ENCODE measurements at places on chromosomes 6 and 20.

DNA sequence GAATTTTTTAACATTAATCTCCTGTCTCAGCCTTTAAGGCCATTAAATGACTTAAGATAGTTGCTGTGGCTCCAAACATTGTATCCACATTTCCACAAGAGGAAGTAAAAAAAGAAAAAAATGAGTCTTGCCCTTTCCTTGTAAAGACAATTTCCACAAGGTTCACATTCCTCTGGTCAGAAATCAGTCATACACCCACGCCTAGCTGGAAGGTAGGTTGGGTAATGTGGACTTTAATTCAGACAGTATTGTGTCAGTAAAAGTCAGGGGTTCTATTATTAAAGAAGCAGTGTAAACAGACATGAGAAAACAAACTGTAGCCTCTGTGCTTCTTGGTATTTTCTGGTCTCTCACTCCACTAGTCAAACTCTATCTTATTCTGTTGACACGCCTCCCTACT, 682.0 kb downstream of the GRIK2 start:
- no peak for DNase-seq

DNA sequence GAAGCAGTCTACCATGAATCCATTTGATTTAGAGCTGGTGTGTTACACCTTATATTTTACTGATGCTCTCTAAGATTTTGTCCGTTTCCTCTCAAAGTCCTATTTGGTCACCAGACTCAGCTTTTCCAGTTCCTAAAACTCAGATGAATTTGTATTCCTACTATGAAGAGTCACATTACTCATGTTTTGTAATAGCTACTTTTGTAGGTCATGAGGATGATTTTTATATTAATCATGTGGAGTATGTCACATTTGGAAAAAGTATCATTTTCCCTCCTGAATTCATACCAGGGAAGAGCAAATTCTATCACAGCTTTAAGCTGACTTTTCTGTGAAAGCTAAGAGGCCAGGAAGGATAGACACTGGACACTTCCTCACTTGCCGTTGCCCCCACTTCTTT, 140.6 kb upstream of the SCGN start:
- no peak for DNase-seq

DNA sequence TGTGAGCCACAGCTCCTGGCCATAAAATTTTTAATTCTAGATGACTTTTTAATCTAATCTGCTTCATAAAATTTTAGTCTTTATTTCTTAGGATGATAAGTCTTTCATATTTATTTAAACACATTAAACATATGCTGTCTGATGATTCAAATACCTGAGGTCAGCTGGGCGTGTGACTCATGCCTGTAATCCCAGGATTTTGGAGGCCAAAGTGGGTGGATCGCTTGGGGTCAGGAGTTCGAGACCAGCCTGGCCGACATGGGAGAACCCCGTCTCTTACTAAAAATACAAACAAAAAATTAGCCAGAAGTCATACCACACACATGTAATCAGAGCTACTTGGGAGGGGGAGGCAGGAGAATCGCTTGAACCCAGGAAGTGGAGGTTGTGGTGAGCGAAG, 53.1 kb downstream of the RBM24 start:
- DNase-seq: no peak

GRCh38 chr20:32903666-32904175, 45.0 kb downstream of the EFCAB8 start:
- no peak for DNase-seq
